CD8-positive, alpha-beta memory T cell (primary cell): ENCODE measurements at places on chromosomes 11 and 22.

DNA sequence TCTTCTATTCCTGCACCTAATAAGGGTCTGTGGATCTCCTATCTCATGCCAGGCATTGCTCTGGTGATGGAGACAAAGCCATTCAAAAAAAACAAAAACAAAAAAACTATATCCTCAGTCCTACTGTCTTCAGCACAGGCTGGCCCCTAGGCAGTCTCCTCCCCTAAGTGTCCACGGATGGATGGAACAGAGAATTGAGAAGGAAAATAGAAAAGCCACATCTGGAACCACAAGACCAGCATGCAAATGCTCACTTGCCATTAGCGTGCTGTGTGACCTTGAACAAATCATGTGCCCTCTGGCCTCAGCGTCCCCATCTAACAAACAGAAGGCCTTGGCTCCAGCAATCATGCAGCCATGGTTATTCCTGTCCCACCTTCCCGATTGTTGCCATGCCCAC, 32.7 kb upstream of the CD82 start:
- no peak for DNase-seq

GRCh38 chr11:4671741-4672140, 25.9 kb downstream of the OR51E2 start:
- DNase-seq, result no peak

DNA sequence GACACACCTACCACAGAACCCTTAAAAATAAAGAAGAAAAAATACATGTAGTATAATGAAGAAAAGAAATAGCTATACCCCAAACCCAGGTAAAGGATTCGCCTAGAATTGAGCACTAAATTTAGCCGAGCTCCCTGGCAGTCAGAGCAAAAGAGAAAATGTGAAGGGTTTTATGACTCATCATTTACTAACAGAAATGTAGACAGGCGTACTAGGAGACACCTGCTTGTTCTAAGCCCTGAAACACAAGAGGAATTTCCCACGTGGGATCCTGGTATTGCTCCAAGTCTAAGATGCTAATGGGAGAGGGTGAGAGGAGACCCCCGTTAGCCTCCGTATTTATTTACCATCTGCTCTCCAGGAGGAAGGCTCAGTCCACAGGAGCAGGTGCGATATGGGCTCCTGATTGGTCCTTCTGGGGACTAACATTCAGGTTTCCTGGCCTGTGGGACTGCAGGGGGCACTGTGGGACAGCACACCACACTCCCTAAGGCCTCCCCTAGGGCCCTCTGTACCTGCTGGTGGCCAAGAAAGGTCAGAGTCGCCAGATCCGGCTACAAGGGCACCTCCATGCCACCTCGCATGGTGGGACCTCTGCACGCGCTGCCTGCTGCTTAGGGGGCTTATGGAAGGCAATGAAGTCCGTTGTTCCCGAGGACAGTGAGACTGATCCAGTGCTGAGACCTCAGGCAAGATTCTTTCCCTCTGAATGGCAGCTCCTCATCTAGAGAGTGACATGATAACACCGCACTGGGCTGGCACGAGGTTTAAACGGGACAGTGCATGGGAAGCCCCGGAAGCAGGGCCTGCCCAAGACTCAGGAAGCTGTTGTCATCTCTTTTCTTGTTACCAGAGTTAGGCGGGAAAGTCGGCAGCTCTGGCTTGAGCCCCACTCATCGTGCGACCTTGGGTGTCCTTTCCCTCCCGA, 25.8 kb downstream of the KCNC1 start:
- no peak for DNase-seq

DNA sequence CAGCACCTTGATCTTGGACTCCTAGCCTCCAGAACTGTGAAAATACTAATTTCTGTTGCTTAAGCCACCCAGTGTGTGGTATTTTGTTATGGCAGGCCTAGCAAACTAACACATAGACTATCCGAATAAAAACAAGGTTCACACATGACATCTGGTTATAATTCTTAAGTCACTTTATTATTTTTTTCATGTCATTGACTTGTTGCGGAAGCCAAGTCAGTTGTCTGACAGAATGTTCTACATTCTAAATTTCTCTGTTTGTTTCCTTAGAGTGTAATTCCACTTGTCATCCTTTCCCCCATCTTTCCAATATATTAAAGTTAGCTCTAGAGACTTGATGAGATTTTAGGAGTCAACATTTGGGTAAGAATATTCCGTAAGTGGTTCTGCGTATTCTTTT, 40.6 kb downstream of the RAB30 start:
- DNase-seq, result no peak

GRCh38 chr11:76238551-76238950, 32.2 kb upstream of the WNT11 start:
- no peak for DNase-seq

DNA sequence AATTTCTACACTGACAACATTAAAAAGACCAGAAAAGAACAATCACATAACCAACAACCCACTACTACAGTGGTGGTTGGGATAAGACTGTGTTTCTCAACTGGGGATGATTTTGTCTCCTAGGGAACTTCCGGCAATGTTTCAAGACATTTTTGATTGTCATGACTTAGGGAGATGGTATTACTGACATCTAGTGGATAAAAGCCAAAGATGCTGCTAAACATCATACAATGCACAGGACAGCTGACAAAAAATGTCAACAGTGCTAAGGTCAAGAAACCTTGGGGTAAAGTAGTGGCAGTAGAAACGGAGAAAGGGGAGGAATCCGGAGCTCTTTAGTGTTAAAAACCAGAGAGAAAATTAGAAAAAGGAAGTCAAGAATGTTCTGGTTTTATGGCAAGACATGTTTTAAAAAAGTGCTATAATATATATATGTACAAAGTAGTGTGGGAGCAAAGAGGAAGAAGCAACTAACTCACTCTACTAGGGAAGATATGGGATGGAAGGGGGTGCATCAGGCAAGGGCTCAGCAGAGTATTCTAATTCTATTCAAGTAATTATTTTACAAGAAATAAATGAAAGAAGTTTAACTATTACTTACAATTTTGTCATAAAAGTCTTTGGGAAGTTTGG, 37.2 kb downstream of the CKAP5 start:
- no peak for DNase-seq
